ENCODE measurements at places on chromosomes 4 and X.

GRCh38 chr4:41133454-41134018 lies 80.8 kb downstream of the APBB2 start:
- no peak for DNase-seq
- H3K4me3 ChIP-seq = no peak overlapping the region
- H3K27ac ChIP-seq = no peak overlapping the region
- peaks cover 5% of the 10 kb centered on the region for H3K4me1 ChIP-seq

DNA sequence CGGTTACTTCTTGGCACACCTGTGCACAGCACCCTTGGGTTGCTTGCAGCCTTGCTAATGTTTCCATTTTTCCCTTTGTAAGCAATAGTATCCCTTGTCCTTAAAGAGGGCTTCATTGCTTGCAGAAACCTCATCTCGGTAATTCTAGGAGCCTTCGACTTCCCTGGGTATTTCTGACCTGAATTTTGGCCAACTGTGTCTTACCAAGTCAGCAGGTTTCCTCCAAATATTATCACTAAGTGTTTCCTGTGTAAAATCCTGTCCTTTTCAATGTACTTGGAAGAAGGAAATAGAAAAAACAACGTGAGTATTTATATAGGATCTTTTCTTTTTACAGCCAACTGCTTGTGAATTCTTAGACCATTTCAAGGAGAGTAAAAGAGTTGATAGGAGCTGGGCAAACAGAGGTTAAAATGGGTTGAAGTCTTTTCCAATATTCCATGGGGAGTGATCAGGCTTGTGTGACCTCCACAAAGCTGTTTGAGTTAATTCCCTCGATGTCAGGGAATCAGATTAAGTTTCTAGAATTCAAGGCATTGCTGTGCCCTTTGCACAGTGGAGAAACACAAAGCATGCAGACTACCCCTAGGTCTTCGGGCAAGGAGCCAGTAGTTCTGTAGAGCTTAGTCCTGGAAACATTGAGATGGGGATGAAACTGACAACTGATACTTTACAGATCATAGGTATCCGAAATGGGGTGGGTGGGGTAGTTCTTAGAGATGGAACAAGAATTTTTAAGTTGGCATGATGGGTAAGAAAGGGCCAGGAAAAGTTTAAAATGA lies 209.9 kb downstream of the CPE start:
- no peak for DNase-seq
- H3K4me1 ChIP-seq = no peaks in the 10 kb centered on the region
- H3K27ac ChIP-seq = no peak overlapping the region
- no peaks in the 10 kb centered on the region for H3K27me3 ChIP-seq

GRCh38 chr4:68167706-68168105 lies 38.0 kb upstream of the TMPRSS11F start:
- no peaks in the 10 kb centered on the region for H3K4me1 ChIP-seq
- DNase-seq = no peak
- H3K4me3 ChIP-seq = no peak overlapping the region
- H3K36me3 ChIP-seq = no peaks in the 10 kb centered on the region
- no peaks in the 10 kb centered on the region for H3K27me3 ChIP-seq

GRCh38 chr4:57425610-57426009 lies 315.4 kb upstream of the IGFBP7 start:
- H3K27me3 ChIP-seq = no peaks in the 10 kb centered on the region
- no peak overlapping the region for H3K27ac ChIP-seq
- H3K36me3 ChIP-seq = no peaks in the 10 kb centered on the region
- no peak for DNase-seq
- H3K4me1 ChIP-seq = no peaks in the 10 kb centered on the region

- H3K27ac ChIP-seq = peak overlapping the region; percentile 74
- DNase-seq = peak; percentile 64
- H3K4me1 ChIP-seq = no peaks in the 10 kb centered on the region
- peak overlapping the region; percentile 73 for H3K4me3 ChIP-seq
- H3K27me3 ChIP-seq = no peaks in the 10 kb centered on the region
These were observed 1.1 kb downstream of the INTS6L start for GRCh38 chrX:135521405-135522131.

- H3K36me3 ChIP-seq = no peaks in the 10 kb centered on the region
- H3K4me3 ChIP-seq = peak overlapping the region; percentile 5
These were observed 571.1 kb downstream of the PCDH7 start for GRCh38 chr4:31291238-31291637.

DNA sequence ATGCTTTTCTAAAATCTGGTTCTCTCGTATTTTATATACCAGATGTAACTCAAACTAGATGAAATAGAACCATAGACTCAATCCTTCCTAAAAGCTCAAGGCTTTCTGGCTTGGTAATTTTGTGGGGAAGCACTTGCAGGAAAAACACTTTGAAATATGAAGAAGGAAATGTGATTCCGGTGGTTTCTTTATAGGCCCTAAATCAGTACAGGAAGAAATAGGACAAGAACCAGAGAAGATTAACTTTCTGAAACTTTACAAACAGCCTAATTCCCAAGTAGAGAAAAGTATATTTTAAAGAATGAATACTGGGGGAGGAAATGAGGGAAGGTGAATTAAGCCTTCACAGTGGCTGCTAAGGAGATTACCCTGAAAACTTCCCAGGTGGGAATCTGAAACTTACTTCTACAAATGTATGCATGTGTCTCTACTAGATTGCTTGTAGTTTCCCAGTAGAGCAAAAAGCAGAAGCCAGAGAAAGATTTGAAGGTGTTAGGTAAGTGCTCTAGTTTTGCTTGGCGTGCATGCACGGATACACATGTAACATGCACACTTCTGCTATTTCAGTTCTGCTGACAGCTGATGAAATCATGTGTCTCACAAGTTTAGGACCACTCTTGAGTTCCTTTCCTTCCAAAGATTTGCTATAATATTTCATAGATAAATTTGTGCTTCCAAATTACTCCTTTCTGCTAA lies 92.1 kb downstream of the AFF1 start:
- peak overlapping the region; percentile 98 for H3K27ac ChIP-seq
- no peaks in the 10 kb centered on the region for H3K27me3 ChIP-seq
- peak; percentile 91 for DNase-seq
- peaks cover 8% of the 10 kb centered on the region for H3K36me3 ChIP-seq

DNA sequence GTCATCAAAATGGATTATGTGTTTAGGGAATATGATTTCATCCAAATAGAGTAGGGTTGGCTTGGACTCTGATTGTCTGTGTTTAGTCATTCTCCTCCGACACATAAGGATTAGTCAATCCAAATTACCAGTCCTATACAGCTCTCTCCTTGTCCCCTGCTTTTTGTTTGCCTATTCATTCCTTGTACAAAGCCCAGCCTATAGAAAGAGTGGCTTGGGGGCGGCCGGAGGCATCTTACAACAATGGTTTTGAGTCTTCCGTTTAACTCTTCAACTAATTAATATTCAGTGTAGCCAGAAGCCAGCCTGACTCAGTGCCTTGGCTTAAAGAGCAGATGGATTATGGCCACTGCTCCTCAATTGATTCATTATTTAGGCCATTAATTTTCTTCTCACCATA lies 796.6 kb upstream of the POU3F4 start:
- H3K27me3 ChIP-seq = no peaks in the 10 kb centered on the region
- no peak for DNase-seq
- no peak overlapping the region for H3K4me3 ChIP-seq
- H3K27ac ChIP-seq = no peak overlapping the region
- no peaks in the 10 kb centered on the region for H3K4me1 ChIP-seq

DNA sequence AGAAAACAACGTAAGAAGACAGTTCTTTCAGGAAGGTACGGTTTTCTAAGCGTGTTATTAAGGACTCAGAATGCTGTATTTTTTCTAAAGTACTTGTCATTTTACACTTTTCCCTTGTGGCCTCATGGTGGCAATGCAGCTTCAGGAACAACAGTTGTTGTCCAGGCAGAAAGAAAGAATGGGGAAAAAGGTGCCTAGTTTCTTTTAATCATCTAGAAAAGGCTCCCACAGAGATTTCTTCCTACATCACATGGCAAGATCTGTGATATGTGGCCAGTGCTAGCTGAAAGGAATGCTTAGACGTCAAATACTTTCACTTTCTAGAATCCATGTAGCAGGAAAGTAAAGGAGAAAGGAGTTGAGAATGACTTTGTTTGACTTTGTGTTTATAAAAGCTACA lies 49.0 kb upstream of the TRAM1L1 start:
- H3K27ac ChIP-seq = no peak overlapping the region
- H3K4me1 ChIP-seq = no peaks in the 10 kb centered on the region
- no peak overlapping the region for H3K4me3 ChIP-seq
- DNase-seq = peak; percentile 0

GRCh38 chrX:132041015-132041414 lies 17.9 kb downstream of the STK26 start:
- DNase-seq = no peak
- H3K36me3 ChIP-seq = no peaks in the 10 kb centered on the region
- H3K4me3 ChIP-seq = no peak overlapping the region
- no peaks in the 10 kb centered on the region for H3K27me3 ChIP-seq
- H3K4me1 ChIP-seq = no peaks in the 10 kb centered on the region

- no peak for DNase-seq
- no peaks in the 10 kb centered on the region for H3K36me3 ChIP-seq
- H3K27me3 ChIP-seq = no peaks in the 10 kb centered on the region
- H3K4me1 ChIP-seq = no peaks in the 10 kb centered on the region
- H3K27ac ChIP-seq = no peak overlapping the region
- H3K4me3 ChIP-seq = no peak overlapping the region
These were observed 156.6 kb upstream of the CASK start for GRCh38 chrX:42079968-42080367.

DNA sequence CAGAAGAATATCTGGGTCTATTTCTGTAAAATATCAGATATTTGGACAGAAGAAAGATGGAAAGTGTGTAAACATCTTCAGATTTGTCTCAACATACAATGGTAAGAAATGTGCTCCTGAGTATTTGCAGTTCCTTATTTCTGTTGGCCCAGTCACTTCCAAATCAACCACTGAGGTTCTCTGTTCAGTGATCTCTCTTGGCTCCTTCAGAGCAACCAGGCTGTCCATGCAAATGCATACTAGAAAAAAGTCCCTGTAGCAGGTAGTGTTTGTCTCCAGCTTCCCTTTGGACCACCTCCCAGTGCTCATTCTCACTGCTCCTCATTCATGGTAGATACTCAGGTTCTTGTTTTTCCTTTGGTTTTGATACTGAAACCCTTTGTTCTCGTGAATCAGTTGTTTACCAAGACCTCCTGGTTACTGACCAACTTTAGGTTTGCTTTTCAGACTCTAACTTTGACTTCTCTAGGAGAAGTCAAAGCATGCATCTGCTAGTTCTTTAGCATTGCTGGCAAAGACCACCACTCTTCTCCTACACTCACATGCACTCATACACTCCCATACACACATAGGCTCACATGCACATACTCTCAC lies 28.8 kb downstream of the ASIC5 start:
- H3K27me3 ChIP-seq = no peaks in the 10 kb centered on the region
- H3K4me3 ChIP-seq = no peak overlapping the region
- no peaks in the 10 kb centered on the region for H3K36me3 ChIP-seq
- no peak for DNase-seq
- H3K27ac ChIP-seq = no peak overlapping the region

- no peak for DNase-seq
- H3K27me3 ChIP-seq = no peaks in the 10 kb centered on the region
- no peak overlapping the region for H3K27ac ChIP-seq
- no peaks in the 10 kb centered on the region for H3K36me3 ChIP-seq
These were observed 46.2 kb downstream of the TMEM164 start for GRCh38 chrX:110049096-110049495.

DNA sequence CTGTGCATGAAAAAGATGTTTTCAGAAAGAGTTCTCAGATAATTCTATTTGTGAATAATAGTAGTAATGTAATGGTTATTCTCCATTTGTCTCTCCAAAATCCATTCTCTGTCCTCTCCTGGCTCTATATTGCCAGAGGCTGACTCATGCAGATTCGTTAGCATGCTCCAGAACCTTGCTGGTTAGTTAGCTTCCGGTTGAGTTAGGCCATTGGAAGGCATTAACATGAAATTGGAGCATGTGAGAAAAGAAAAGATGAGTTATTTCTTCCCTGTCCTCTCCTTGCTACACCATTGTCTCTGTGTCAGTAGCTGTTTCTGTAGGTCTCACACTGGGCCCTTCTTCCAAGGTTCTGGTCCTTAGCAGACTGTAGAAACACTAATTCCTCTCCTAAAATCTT lies 23.5 kb upstream of the PRDM8 start:
- no peaks in the 10 kb centered on the region for H3K27me3 ChIP-seq
- H3K4me3 ChIP-seq = no peak overlapping the region
- peaks cover 15% of the 10 kb centered on the region for H3K4me1 ChIP-seq
- no peak for DNase-seq
- no peak overlapping the region for H3K27ac ChIP-seq
- H3K36me3 ChIP-seq = no peaks in the 10 kb centered on the region

GRCh38 chr4:86948276-86948675 lies 13.5 kb downstream of the AFF1 start:
- H3K4me3 ChIP-seq = no peak overlapping the region
- H3K27ac ChIP-seq = peak overlapping the region; percentile 48
- peaks cover 26% of the 10 kb centered on the region for H3K4me1 ChIP-seq
- no peak for DNase-seq
- peaks cover 16% of the 10 kb centered on the region for H3K36me3 ChIP-seq

Data from GM12878 (cell line).